ENCODE measurements at places on chromosomes 3 and 15.
A peak's percentile ranks its signal among the peaks of the same experiment; 100 is the strongest.

DNA sequence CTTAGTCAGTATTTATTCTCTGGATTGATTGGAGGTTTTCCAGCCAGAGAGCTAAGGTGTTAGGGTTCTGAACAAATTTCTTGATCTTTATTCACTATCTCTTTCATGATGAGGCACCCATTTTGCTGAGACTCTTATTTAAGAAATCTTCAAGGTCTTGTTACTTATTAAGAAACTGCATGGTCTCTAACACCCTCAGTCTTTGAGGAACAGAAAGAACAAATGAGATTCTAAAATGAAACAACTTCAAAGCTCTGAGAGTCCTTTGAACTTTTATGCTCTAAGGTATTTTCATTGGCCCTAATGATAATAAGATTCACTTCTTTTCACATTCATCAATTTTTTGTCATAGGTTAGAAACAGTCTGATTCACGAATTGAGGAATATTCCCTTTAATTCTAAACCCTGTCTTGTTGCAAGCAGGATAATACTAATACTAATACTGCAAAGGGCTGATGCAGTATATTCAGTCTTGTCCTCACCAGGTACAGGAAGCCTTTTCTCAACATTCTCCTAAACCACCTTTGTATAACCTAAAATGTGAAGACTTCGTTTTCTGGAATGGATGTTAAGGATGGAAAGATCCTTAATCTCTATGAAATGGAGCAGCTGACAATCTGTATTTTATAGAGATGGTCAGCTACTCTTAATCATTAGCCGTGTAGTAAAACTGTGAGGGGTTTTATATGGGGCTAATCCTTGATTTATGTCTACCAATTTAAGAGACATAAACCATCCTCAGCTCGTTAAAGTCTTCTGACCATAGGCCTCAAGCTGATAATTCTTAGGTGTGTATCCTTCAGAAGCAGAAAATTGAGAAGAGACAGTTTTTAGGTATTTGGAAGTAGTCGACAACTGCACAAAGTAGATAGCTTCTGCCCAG, 198.3 kb downstream of the OTOL1 start:
- DNase-seq: no peak

DNA sequence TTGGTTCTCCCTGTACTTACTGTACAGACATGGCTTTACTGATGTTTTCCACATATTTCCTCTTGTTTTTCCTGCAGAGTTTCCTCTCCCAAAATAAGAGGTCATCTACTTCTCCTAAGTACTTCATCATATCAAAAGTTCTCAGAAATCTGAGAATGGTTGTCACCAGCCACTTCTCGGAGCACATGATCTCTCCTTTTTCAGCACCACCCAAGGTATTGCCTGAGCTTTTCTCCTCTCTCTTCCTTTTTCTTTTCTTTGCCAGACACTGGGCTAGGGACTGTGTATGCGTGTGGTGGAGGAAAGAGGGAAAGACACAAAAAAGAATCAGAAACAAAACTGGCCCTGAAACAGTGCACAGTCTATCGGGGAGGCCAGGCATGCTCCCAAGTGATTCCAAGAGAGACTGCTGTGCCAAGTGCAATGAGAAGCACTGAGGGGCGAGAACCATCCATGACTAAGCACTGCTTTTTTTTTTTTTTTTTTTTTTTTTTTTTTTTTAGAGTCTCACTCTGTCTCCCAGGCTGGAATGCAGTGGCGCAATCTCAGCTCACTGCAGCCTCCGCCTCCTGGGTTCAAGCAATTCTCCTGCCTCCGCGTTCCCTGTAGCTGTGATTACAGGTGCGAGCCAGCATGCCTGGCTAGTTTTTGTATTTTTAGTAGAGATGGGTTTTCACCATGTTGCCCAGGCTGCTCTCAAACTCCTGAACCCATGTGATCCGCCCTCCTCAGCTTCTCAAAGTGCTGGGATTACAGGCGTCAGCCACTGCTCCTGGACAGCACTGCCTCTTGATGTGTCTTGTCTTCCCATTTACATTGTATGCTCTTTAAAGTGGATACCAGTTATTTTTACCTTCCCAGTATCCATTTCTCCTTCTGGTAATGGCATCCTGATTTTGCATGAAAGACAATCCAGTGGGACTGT, 194.0 kb upstream of the FEZF2 start:
- DNase-seq: no peak

- no peak for DNase-seq
Observed at GRCh38 chr3:128004661-128005060, 47.6 kb upstream of the SEC61A1 start.

DNA sequence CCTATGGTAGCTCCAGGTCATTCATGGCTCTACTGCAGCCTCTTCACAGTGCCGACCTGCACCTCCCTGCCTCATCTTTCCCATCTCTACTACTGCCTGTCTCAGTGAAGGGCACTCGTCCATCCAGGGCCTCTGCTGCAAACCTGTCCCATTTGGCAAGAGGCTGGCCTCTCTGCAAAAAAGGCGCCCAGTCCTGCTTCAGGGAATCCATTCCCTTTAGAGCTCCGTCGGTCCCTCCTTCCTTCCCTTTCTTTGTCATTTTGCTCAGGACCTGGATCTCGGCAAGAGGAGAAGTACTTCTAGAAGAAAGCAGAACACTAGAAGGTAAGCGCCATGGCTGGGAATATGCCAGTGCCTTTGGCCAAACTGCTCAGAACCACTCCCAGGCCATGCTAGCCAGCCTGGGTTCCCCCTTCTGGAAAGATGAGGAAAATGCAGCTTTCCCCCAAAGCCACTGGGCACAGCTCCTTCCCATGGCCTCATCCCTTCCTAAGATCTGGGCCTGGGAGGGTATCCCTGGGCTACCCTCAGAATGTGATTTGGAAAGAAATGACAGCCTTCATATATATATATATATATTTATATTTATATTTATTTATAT, 6.4 kb upstream of the ISL2 start:
- DNase-seq: no peak

GRCh38 chr15:41967506-41968206, 4.7 kb downstream of the EHD4 start:
- DNase-seq: peak; percentile 57

- DNase-seq: no peak
Observed at GRCh38 chr15:59221511-59222505, 15.2 kb downstream of the LDHAL6B start.

DNA sequence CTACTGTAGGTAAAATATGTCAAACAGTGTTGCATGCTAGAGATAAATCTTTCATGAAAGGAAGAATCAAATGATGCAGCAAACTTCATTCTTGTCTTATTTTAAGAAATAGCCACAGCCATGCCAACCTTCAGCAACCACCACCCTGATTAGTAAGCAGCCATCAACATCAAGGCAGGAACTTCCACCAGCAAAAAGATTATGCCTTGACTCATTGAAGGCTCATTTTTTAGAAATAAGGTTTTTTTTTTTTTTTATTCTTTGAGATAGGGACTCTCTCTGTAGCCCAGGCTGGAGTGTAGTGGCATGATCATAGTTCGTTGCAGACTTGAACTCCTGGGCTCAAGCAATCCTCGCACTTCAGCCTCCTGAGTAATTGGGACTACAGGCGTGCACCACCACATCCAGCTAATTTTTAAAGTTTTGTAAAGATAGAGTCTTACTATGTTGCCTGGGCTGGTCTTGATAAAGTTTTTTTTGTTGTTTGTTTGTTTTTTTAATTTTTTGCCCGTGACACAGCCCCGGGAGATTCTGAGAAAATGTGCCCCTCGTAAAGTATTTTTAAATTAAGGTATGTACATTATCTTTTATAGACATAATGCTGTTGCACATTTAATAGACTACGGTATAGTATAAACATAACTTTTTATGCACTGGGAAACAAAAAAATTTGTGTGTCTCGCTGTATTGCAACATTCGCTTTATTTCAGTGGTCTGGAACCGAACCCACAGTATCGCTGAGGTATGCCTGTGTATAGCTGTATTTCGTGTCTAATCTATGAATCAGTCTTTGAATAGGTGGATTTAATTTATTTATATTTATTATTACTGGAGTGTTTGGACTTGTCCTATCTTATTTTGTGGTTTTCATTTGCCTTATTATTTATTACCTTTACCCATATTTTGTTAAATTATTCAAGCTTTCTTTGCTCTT, 23.3 kb downstream of the SNRK start:
- no peak for DNase-seq

GRCh38 chr3:88725440-88726165, 381.8 kb upstream of the EPHA3 start:
- no peak for DNase-seq

DNA sequence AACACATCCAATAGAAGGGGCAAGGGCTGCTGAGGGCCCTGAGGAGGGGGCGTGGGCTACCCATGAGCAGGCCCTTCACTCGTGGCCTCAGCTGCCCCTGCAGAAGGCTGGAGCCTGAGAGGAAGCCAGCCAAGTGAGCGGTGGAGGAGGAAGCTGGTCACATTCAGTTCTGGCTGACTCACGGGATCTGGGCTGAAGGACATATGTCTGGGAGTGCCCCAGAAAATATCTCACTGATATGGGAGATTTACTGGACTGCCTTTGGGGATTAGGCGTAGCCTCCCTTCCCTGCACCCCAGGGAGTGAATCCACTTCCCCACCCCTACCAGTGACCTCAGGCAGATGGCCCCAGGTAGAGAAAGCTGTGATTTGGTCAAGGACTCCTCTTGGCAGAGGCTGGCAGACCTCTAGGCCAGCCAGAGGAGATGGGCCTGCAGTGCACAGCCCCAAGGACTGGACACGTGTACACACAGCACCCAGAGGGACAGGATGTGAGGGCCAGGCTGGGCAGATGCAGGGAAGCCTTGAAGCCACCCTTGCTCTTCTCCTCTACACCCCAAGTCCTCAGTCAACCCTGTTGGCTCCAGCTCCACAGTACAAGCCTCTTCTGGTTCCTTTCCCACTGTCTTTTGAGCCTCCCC, 14.2 kb upstream of the ANKDD1A start:
- peak; percentile 30 for DNase-seq

- DNase-seq: no peak
Observed at GRCh38 chr3:23704298-23704697, 101.5 kb upstream of the UBE2E1 start.

Measured in CD4-positive, alpha-beta T cell treated with Interferon alpha-2 for 1 hour (primary cell).